ENCODE measurements at places on chromosomes 3 and 15.

DNA sequence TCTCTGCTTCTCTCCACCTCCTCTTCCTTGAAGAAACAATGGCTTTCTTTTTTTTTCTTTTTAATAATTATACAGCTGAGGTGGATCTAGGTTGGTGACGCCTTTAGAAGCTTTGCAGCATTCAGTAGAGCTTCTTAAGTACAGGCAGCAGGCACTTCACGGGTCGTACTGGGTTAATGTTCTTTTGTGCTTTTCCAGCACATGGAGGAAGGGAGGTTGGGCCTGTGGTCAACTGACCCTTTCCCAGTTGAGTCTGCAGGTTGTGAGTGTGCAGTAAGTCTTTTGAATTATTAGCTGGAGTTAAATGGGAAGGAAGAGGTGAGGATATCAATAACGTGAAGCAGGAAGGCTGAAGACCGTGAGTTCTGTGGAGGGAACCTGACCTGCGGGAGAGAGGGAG lies 7.0 kb downstream of the TRAK1 start:
- DNase-seq, result no peak

DNA sequence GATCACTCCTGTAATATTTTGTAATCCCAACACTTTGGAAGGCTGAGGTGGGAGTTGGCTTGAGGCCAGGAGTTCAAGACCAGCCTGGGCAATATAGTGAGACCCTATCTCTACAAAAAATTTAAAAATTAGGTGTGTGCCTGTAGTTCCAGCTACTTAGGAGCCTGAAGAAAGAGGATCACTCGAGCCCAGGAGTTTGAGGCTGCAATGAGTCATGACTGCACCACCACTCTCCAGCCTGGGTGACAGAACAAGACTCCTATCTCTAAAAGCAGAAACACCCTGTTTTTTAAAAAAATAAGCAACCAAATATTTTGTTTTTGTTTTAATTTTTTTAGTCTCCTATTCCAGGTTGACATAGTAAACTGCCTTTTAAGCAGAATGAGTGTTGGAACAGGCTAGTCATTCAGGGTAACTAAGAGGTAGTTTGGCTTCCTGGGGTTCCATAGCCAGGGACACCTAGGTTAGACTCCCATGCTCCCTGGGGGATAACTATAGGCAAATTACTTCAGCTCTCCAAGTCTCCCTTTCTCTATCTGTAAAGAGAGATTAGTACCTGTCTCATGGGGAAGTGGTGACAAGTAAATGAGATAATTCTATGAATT lies 114.6 kb upstream of the C15orf61 start:
- no peak for DNase-seq

DNA sequence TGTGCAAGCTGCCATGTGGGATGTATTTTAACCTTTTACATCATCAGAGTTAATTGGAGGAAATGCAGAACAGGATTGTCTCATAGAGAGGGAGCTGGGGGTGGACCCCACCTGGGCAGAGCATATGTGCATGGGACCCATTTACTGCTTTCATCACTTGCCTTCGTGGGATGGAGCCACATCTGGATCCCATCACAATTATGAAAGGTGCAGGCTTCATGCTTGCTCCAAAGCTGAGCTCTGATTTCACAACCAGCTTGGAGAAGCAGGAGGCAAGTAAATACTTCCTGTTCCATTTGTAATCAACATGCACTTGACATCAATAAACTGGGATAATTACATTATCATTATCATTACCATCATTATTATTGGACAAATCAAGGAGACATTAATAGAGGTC lies 161.9 kb downstream of the ALDH1A2 start:
- no peak for DNase-seq

- DNase-seq, result no peak
Measured at GRCh38 chr15:25508369-25509002, 69.7 kb upstream of the UBE3A start.

DNA sequence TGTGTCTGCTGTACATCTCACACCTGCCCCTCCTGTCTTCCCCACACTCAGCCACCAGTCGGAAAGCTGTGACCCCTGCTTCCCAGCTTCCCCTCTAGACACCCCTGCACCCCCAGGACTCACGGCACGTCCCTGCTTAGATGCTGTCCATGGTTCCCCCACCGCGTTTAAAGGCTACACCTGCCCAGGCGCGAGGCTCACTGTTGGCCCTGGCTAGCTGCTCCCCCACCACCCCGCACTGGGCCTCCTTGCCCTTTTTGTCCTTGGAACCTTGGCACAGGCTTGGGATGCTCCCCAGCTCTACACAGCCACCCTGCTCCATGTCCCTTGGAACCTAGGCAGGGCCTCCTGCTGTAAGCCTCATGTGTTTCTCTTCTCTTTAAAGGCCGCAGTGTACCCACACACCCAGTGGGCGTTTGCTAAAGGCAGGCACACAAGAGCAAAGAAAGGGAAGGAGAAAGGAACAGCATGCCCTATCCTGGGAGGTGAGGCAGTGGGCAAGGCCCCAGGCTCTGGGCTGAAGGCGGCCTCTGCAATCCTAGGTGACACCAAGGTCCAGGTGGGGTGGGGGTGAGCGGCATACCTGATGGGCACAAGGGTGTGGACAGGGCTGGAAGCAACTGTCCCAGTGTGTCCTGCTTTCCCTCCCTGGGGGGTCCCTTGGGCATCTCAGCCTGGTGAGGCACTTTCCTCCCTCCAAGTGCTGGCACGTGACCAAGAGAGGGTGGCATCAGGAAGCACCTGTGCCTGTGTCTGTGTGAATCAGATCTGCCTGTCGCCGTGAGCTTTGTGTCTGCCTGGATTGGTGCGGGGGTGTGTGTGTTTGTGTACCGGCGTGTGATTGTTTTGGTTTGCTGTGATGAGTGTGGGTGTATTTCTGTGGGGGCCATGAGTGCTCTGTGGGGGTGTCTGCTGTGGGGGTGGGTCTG lies 54.4 kb downstream of the TPRA1 start:
- DNase-seq, result no peak

DNA sequence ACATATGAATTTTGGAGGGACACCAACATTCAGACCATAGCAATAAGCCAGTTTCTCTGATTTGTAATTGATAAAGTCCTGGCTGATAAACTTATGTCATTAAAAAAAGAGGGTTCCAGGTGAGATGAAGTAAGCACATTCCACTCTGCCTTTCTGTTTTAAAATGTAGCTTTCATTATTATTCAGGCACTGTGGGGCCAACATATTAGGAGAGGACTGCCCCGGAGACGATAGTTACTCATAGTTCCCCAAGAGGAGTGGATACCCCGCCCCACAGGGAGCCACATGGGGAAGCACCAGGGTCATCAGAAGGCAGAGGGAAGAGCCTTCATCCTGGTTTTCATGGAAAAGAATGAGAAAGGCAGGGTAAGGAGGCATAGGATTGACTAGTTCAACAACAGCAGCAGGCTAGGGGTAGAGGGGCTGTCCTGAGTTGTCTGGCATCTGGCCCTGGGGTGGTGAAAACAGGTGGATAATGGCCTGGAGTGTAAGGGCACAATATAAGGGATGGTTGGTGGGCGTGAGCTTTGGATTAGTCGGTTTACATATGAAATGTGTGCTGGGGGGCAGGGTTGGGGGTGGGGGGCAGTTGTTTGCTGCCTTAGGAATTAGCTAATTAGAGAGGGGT lies 78.7 kb upstream of the PROK2 start:
- no peak for DNase-seq

- DNase-seq, result no peak
Measured at GRCh38 chr3:153090973-153091372, 71.1 kb upstream of the RAP2B start.

- DNase-seq, result no peak
Measured at GRCh38 chr15:35505809-35506208, 40.2 kb downstream of the DPH6 start.

DNA sequence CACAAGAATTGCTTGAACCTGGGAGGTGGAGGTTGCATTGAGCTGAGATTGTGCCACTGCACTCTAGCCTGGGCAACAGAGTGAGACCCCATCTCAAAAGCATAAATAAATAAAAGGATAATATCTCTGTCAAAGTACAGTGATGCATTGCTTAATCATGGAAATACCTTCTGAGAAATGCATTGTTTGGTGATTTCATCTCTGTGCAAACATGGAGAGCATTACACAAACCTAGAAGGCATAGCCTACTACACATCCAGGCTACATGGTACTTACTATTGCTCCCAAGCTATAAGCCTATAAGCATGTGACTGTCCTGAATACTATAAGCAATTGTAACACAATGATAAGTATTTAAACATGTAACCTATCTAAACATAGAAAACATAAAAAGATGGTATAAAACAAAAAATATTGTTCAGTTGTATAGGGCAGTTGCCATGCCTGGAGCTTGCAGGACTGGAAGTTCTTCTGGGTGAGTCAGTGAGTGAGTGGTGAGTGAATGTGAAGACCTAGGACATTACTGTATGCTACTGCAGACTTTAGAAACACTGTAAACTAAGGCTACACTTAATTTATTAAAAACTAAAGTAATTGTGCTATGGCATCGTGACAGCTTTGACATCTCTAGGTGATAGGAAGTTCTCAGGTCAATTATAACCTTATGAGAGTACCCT lies 93.6 kb upstream of the SNRPN start:
- DNase-seq, result no peak

- no peak for DNase-seq
Measured at GRCh38 chr3:102017784-102018183, 168.5 kb downstream of the NFKBIZ start.

GRCh38 chr15:35616498-35617271 lies 70.7 kb upstream of the DPH6 start:
- DNase-seq, result no peak

DNA sequence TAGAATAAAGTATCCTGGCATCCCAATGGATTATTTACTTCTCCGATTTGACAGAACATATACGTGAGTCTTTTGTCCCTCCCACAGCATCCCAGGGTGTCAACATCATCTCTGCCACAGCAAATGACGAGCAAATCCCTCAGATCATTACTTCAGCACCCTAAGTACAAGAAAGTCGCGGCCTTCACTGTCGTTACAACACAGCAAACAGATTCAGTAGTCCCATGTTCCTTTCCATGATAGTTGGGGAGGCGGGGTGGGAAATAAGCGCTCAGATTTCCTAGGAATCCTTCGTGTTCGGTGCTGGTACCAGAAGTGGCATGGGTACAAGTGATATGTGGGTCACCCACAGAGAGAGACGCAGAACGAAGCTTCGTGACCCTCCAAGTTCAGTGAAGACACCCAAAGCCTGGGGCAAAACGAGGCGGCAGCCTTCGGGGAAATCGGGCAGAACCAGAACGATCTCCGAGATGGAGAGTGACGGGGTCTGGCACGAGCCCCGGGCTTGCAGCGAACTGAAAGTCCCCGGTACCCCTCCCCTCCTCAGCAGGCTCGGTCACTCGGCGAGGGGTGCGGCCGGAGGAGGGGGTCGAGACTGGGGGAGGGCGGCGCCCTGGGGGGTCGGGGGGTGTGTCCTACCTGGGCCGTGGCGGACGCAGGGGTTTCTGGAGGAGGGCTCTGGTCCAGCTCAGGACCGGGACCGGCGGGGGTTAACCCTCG lies 619 bp downstream of the TTBK2 start:
- no peak for DNase-seq

DNA sequence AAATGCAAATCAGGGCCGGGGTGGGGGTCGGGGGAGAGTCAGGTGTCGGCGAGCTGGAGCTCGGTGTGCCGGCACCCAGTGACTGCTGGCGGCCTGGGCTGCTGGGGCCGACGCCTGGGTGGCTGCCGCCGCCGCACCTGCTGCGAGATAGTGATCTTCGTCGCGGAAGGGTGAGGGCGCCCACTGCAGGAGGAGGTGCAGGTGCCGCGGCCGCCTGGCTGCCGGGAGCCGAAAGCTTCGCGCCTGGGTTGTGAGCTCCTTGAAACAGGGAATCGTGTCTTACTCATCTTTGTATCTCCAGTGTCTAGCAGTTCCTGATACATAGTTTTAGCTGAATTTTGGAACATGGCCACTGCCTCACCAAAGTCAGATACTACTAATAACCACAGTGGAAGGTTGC lies 64.0 kb upstream of the CPOX start:
- peak; percentile 14 for DNase-seq

- no peak for DNase-seq
Measured at GRCh38 chr3:3366386-3366785, 186.9 kb upstream of the CRBN start.

- no peak for DNase-seq
Measured at GRCh38 chr3:76753599-76753998, 286.3 kb upstream of the ROBO2 start.

DNA sequence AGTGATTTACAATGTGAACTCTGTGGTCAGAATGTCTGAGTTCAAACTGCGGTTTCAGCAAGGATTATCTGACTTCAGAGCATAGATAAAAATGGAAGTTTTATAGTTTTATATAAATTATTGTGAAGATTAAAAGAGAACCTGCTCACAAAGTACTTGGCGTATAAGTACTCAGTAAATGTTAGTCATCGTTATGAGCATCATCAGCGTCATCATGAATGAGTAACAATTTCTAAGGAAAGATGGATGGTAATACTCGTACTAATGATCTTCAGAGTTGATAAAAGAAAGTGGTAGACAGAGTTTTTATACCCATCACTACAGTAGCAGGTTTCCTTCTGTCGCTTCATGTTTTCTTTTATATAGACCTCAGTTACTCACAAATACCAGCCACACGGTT lies 341.8 kb downstream of the RAP2B start:
- DNase-seq, result no peak

DNA sequence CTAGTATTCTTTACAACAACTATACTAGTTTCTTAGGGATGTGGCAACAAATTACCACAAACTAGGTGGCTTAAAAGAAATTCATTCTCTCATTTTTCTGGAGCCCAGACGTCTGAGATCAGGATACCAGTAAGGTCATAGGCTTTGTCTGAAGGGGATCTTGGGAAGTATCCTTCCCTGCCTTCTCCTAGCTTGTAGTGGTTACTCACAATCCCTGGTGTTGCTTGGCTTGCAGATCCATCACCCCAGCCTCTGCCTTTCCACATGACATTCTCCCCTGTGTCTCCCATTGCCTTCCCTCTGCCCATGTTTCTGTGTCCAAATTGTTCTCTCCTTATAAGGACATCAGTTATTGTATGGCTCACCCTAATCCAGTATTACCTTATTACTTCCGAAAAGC lies 24.3 kb upstream of the CLDN1 start:
- no peak for DNase-seq

GRCh38 chr3:38653685-38654537 lies 4.4 kb upstream of the SCN5A start:
- no peak for DNase-seq
